ENCODE measurements at places on chromosomes 5 and 9.

DNA sequence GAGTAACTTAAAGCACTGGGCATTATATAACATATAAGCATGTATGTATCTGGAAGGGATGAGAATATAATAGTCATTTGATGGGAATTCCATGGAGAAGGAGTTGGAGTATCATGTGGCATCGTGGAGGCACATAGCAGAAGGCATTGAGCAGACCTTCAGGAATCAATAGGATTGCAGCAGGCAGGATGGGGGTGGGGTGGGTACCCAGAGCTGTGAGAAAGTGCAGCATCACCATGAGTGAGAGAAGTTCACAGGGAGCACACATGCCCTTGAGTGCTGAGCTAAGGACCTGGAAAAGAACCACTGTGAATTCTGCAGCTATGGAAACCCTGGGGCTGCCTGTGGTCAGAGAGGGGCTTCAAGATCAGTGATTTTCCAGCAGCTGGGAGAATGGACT, 57.3 kb downstream of the MED10 start:
- no peak for DNase-seq

DNA sequence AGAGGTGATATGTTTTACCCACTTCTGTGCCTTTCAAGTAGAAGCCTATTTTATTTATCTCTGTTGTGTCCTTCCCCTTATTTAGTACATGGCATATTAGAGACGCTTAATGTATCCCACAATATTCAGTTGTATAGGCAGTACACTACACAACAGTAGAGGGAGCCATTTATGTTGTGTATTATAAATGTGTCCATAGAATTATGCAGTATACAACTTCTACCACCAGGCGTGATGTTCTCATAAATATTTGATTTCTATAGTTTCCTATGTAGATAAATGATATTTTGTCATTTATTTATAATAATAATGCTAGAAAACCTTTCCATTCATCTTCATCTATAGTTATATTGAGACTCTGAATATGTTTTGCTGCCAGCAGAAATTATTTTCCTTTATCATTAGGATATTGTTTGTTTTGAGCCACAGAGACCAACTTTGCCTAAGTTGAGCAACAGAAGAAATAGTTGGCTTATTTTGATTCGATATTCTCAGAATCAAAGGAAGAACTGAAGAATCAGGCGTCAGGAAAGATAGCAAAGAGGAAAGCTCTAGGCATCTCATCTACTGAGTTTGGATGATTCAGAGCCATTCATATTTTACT, 81.7 kb downstream of the ADAMTS19 start:
- no peak for DNase-seq

DNA sequence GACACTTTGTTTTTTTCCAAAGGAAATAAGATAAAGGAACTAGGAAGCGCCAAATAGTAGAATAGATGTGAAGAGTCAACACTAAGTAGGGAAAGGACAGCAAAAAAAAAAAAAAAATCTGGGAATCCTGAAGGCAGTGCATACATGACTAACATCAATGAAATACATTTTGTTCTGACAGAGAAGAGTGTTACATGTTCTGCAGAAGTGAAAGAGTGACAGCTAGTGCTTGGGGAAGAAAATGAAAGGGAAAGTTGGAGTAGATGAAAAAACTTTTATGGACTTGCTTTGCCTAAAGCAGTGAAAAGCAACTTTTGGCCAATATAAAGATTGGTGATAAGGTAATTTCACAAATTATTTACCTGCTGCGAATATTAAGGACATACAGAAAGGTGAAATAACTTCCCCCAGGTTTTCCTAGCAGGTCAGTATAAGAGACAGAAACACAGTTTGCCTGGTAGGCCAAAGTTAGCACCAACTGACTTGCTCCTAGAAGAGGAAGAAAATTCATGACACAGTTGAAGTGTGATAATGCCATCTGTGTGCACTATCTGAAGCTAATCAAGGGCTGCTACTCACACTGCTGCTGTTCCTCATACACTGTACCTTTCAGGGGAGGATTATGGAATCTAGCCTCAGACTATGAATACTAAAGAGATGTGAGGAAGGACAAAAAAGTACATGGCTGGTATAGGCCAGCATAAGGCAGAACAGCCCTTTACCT, 38.6 kb downstream of the RANBP6 start:
- no peak for DNase-seq

DNA sequence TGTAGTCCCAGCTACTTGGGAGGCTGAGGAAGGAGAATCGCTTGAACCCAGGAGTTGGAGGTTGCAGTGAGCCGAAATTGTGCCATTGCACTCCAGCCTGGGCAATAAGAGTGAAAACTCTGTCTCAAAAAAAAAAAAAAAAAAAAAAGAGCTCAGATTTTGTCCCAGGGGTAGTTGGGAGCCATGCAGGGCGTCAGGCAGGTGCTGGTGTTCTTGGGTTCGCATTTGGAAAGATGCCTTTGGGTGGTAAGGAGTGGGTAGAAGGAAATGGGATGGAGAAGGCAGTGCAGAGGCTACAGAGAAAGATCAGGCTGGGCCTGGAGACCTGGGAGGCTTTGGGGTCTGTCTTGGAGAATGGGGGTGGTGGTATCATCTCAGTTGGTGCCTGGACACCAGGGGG, 23.9 kb downstream of the ADGRD2 start:
- DNase-seq = no peak

DNA sequence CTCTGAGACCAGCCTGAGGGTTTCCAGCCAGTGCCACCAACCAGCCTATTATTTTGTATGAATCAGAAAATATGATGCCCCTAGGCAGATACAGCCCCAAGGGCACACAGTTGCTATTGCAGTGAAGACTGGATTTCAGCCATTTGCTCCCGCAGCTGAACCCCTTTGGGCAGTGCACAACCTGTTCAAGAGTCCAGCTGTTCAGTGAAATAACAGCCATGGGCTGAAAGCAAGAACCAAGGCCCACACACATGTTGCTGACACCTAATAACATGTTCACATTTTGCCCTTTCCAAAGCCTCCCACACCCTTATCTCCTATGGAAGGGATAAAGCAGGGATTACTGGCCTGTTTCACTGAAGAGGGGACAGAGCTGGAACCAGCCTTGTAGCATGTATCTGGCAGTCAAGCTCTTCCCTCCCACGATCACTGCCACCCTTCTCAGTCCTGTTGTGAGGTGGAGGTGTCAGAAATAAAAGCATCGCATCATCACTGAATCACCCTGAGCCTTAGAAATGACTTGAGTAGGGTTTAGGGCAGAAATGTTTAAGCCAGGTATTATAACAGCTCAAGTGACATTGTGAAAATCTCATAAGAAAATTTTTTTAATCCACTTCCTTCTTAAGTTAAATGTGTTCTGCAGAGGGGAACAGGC, 137.1 kb upstream of the FSTL4 start:
- no peak for DNase-seq

DNA sequence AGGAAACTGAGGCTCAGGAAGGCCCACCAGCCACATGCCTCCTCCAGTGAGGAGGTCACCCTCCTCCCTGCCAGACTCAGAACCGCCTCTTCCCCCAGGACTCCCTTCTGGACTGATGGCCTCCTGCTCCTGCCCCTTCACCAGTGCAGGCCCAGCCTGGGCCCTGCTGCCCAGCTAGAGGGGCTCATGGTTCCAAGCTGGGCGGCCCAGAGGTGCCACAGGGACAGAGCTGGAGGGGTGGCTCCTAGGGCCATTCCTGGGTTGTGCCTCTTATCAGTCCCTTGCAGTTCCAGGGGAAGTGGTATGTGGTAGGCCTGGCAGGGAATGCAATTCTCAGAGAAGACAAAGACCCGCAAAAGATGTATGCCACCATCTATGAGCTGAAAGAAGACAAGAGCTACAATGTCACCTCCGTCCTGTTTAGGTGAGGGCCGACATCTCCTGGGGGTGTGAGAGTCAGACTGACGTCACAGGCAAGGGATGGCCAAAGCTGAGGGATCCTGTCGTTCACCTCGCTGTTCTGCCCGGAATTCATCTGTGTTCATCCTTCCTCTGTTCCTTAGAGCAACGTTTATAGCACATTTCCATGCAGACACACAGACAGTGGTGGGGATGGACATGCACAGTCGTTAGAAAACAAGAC, 819 bp downstream of the LCN2 start:
- no peak for DNase-seq

- no peak for DNase-seq
Measured at GRCh38 chr5:35096216-35096615, 48.5 kb upstream of the AGXT2 start.

DNA sequence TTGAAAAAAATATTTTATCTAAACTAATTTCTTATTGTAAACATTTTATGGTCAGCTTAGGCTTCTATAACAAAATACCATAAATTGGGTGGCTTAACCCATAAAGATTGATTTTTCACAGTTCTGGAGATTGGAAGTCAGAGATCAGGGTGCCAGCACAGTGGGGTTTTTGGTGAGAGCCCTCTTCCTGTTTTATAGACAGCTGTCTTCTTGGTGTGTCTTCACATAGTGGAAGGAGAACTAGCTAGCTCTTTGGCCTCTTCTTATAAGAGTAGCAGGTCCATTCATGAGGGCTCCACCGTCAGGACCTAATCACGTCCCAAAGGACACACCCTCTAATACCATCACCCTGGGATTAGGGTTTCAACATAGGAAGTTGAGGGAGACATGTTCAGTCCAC, 26.6 kb downstream of the OTULINL start:
- no peak for DNase-seq

GRCh38 chr5:13613621-13614020, 330.9 kb downstream of the DNAH5 start:
- DNase-seq = no peak

GRCh38 chr5:922436-923280, 30.0 kb downstream of the TRIP13 start:
- DNase-seq = no peak

- no peak for DNase-seq
Measured at GRCh38 chr5:58273711-58274110, 186.2 kb downstream of the PLK2 start.

- no peak for DNase-seq
Measured at GRCh38 chr5:156515803-156516360, 188.9 kb downstream of the SGCD start.

GRCh38 chr5:88979726-88980125, 96.7 kb upstream of the MEF2C start:
- no peak for DNase-seq

- DNase-seq = no peak
Measured at GRCh38 chr9:135308821-135309762, 170.5 kb upstream of the PPP1R26 start.

GRCh38 chr9:96515621-96516470, 65.9 kb downstream of the HABP4 start:
- DNase-seq = no peak

DNA sequence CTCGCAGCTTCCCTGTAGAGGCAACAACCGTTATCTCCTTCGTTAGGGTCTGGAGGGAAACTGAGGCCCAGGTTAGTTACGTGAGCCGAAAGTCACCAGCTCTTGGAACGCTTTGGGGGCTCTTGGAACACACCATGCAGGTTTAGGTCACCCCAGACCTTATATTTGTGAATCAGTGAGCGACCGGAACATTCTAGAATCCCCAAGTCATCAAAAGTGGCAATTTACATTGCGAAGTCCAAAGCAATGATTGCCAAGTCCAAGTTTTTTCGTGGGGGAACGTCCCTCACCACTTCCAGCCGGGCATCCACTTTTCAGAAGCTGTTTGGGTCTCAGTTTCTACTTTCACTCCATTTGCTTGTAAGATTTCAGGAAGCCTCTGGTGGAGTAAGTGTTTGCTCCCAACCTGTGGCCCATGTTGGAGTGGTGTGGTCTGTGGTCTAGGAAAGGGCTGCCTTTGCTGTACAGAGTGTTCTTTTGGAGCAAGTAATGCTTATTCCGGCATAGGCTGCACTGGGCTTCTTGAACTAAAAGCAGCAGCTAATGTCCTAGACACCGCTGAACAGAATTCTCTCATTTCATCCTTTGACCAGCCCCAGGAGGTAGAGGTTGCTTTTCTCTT, 32.8 kb upstream of the SPRY4 start:
- DNase-seq = no peak

- DNase-seq = no peak
Measured at GRCh38 chr9:91122755-91123154, 239.0 kb downstream of the AUH start.

GRCh38 chr9:97980479-97980803, 2.7 kb upstream of the ANP32B start:
- no peak for DNase-seq

- no peak for DNase-seq
Measured at GRCh38 chr5:24265306-24265705, 379.5 kb downstream of the CDH10 start.

- DNase-seq = no peak
Measured at GRCh38 chr5:5481206-5481605, 58.7 kb downstream of the ICE1 start.

- peak; percentile 42 for DNase-seq
Measured at GRCh38 chr5:16894236-16895057, 41.6 kb downstream of the MYO10 start.

GRCh38 chr5:155471027-155471426, 457.5 kb downstream of the KIF4B start:
- no peak for DNase-seq

DNA sequence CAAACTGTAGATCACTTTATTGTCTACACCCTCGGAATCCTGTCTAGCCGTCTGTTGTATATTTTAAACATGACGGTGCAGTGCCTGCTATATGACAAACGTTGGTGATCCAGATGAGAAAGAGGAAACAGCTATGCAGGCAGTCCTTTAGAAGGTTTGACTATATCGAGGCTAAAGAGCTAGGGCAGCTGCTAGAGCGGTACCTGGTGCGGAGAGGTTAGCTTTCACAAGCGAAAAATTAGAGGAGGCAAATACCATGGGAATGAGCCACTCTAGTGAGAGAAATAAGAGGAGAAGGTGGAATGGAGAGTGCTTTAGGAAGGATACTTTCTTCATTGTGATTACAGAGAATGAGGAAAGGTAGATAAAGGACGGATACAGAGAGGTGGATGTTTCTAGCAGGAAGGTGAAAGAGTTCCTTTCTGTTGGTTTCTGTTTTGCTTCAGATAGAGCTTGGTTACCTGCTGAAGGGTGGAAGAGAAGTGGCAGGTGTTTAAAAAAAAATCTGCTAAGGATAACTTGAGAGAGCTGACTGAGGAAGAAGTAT, 959 bp upstream of the FBXL17 start:
- DNase-seq = no peak

GRCh38 chr5:91146905-91147600, 236.1 kb downstream of the ARRDC3 start:
- no peak for DNase-seq
